ENCODE measurements at places on chromosomes 4 and X. TPM values are rescaled to one million over a fixed set of nuclear protein-coding genes. Genes with fewer than 3 reads are reported as not detected.

GAGE12E gene
- not detected for total RNA-seq

XAGE1A gene
- not detected for total RNA-seq

CDKL2 gene
- 0.13 TPM for total RNA-seq

TAF1 gene
- total RNA-seq, result 13.4 TPM

ESX1 gene
- not detected for total RNA-seq

KDM5C gene
- 26.8 TPM for total RNA-seq

ETDA gene
- total RNA-seq, result not detected

SPIN2A gene
- 0.46 TPM for total RNA-seq

ATOH1 gene
- total RNA-seq, result not detected

CSAG2 gene
- not detected for total RNA-seq

SLITRK4 gene
- total RNA-seq, result 0.38 TPM

RAP1GDS1 gene
- total RNA-seq, result 10.5 TPM

TRIM75 gene
- not detected for total RNA-seq

PRAF2 gene
- 6.9 TPM for total RNA-seq

PRIMPOL gene
- 10.9 TPM for total RNA-seq

GAGE12F gene
- not detected for total RNA-seq

TRIM60 gene
- total RNA-seq, result not detected

STK32B gene
- total RNA-seq, result 1.0 TPM

PRPS1 gene
- 20.7 TPM for total RNA-seq

FATE1 gene
- 0.22 TPM for total RNA-seq

FGD1 gene
- total RNA-seq, result 7.5 TPM

S100P gene
- total RNA-seq, result not detected

TENM3 gene
- 3.0 TPM for total RNA-seq

SLC39A8 gene
- 1.6 TPM for total RNA-seq

MAGEB1 gene
- total RNA-seq, result not detected

OTC gene
- total RNA-seq, result not detected

KCTD8 gene
- 0.08 TPM for total RNA-seq

TRIML2 gene
- not detected for total RNA-seq

RAPGEF2 gene
- total RNA-seq, result 43.8 TPM

PHKA1 gene
- total RNA-seq, result 16.8 TPM

ANXA10 gene
- not detected for total RNA-seq

CFAP97 gene
- 11.3 TPM for total RNA-seq

SFRP2 gene
- not detected for total RNA-seq

SPACA5 gene
- not detected for total RNA-seq

HSPA4L gene
- 4.8 TPM for total RNA-seq

EGFL6 gene
- total RNA-seq, result not detected

FGG gene
- total RNA-seq, result not detected

KIAA1210 gene
- not detected for total RNA-seq

CCDC120 gene
- total RNA-seq, result 1.2 TPM

HTATSF1 gene
- 54.7 TPM for total RNA-seq

REST gene
- 24.0 TPM for total RNA-seq

FGF16 gene
- not detected for total RNA-seq

ZNF182 gene
- 3.1 TPM for total RNA-seq

DDX53 gene
- total RNA-seq, result not detected

APLN gene
- 15.4 TPM for total RNA-seq
